Immature natural killer cell (primary cell): ENCODE measurements at places on chromosomes 7 and 10. TPM values are rescaled to one million over a fixed set of nuclear protein-coding genes. Genes with fewer than 3 reads are reported as not detected.
A peak's percentile ranks its signal among the peaks of the same experiment; 100 is the strongest.

DNA sequence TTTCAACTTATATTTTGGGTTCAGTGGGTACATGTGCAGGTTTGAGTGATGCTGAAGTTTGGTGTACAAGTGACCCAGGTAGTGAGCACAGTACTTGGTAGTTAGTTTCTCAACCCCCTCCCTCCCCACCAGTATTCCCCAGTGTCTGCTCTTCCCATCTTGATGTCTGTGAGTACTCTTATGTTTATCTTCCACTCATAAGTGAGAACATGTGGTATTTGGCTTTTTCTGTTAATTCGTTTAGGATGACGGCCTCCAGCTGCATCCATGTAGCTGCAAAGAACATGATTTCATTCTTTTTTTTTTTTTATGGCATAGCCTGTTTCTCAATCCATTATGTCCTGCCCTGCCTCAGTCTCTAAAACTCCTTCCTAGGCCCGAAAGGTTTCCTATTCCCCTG, 222.1 kb downstream of the WDR37 start:
- no peak for DNase-seq

DNA sequence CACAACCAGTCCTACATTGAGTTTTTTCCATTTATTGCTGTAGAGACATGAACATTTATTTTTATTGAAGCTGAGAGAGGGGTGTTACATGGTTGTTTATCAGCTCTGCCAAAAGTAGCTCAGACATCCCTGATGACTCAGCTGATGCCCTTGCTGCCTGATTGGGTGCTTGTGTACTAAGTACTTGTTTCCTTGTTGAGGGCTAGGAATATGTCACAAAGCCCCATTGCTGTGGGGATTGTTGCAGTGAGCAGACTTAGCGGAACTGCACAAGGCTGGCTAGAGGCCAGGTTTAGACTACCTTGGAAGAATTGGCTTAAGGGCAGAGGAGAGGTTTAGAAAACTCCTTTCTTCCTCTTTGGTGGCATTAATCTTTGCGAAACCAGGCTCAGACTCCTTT, 110.6 kb downstream of the AUTS2 start:
- DNase-seq = no peak

GRCh38 chr7:152860310-152860709, 100.8 kb downstream of the ACTR3B start:
- no peak for DNase-seq

- no peak for DNase-seq
Observed at GRCh38 chr10:96306516-96306915, 2.3 kb downstream of the DNTT start.

- no peak for DNase-seq
Observed at GRCh38 chr7:128831994-128832879, 2.0 kb downstream of the FLNC start.

- no peak for DNase-seq
Observed at GRCh38 chr10:57657164-57657765, 610.4 kb downstream of the IPMK start.

DNA sequence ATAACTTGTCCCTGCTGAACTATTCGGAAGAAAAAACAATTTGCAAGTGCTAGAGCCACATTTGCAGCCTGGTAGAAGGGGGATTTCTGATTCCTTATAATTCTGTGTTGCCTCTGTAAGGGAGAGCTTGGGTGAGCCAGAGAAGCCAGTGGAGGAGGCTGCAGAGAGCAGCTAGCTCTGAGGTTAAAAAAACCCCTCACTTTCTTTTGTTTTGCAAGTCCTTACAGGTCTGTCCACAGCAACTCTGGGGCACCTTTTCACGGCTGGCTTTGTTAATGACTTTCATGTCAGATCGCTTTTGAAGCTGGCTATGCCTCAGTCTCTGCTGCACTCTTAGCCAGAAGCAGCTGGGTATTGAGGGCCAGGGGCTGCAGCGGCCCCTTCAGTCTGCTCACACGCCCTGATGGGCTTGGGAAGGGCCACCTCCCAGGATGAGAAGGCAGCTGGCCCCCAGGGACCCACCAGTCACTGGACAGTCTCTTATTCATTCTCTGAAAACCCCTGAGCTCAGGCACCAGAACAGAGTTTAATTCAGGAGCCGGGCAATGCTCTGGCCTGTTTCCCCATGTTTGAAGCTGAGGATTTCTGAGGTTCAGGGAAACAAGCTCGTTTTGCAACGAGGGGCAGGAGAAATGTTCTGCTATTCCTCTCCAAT, 30.9 kb downstream of the TRIM8 start:
- DNase-seq = no peak

GRCh38 chr7:80583901-80584300, 54.5 kb upstream of the CD36 start:
- DNase-seq = no peak

DNA sequence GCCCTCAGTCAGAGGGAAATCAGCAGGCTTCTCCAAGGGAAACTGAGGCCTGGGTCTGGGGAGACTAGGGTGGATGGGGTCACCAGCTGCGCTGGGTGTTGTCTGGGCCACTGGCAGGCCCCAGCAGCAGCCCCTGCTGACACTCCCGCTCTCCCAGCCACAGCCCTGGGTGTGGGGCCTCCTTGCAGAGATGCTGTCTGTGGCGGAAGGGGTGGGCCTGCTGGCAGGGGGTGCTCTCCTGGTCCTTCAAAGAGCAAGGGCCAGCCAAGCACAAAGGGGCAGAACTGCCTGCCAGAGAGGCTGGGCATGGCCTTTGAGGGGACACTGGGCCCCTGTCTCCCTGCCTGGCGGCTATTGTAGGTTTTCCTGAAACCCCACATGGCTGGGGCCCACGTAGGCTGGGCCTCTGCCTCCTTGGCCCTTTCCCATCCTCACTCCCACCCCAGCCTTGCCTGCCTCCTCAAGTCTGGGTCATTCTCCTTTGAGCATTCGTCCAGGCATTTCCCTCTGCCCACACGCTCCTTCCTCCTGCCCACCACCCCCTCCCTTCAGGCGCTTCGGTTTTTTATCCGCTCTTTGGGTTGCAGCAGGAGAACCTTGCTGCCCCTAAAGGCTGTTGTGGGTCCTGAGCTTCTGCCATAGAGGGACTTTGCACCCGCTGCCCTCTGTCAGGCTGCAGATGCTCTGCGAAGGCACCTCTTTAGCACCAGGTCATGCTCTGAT, 9.1 kb downstream of the COL13A1 start:
- no peak for DNase-seq

GRCh38 chr7:116227678-116228239, 17.4 kb downstream of the TES start:
- no peak for DNase-seq

DNA sequence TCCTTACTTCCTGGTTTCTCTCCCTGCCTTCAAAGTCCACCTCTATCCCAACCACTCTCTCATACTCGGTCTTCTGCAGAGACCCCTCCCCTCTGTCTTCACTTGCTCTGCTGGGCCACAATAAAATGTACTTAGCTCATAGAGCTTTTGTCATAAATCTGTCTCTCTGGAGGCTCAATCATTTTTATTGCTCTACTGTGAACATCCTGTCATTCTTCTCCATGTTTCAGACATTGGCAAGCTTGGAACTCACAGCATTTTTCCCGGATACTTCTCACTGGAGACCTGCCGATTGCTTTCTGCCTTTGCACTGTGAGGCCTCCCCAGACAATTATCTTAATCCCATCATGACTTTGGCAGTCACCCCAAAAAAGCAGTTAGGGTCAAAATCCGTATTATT, 192.3 kb upstream of the ZMIZ1 start:
- DNase-seq = no peak

DNA sequence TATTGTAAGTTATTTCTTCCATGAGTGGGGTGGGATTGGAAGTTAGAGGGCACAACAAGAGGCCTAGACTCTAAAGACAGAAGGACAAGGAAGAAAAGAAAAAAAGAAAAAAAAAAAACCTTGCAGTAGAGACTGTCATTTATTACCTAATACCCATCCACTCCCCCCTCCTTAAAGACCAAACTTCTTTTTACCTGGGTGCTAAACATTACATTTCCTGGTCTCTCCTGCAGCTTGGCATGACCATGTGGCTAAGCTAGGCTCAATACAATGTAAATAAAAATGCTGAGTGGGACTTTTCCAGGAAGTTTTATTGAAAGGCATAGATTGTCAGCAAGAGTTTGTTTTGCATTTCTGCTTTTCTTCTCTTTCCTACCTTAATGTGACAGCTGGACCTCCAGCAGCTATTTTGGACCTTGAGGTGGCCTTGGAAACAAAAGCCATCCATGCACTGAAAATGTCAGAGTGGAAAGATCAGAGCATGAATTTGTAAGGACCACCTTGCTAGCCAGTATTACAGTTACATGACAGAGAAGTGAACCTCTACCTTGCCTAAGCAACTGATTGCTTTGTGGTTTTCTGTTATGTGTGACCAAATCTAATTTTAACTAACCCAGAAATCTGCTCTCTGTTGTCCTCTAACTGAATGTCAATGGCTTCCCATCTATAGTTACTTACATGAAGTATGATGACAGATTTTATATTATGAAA, 81.3 kb upstream of the SFMBT2 start:
- no peak for DNase-seq

DNA sequence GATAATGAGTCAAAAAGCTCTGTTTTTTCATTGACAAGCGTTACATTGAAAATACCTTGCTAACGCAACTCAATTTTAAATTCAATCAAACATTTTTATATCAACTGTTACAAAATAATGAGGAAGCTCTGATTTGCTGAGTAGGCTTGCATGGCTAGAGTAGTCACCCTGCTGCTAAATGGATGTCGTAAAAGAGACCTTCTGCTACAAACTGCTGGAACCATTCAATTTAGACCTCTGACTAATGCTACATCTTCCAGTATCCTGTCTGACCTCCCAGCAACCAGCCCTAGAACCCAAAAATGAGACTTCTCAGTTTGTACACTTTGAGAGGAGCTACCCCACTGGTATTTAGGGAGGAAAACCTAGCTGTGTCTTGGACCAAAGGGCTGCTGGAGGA, 84.0 kb upstream of the ELMO1 start:
- no peak for DNase-seq

GRCh38 chr10:32376771-32377170, 29.8 kb upstream of the EPC1 start:
- DNase-seq = no peak

DNA sequence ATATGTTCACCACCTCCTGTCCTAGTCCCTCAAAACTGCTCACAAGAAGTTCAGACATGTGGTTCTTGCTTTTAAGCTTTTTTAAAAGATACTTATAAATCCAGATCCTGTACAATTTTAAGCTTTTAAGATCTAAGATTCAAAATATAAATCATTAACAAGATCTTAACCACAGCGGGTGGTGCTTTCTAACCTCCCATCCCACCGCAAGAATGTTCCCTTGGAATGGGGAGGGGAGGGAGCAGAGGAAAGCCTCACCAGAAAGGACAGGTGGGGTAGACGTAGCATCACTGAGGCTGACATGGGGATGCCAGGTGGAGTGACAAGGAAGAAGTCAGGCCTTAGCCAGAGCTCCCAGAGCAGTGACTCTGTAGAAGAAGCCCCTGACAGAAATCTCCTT, 133.5 kb downstream of the C1GALT1 start:
- DNase-seq = no peak

DNA sequence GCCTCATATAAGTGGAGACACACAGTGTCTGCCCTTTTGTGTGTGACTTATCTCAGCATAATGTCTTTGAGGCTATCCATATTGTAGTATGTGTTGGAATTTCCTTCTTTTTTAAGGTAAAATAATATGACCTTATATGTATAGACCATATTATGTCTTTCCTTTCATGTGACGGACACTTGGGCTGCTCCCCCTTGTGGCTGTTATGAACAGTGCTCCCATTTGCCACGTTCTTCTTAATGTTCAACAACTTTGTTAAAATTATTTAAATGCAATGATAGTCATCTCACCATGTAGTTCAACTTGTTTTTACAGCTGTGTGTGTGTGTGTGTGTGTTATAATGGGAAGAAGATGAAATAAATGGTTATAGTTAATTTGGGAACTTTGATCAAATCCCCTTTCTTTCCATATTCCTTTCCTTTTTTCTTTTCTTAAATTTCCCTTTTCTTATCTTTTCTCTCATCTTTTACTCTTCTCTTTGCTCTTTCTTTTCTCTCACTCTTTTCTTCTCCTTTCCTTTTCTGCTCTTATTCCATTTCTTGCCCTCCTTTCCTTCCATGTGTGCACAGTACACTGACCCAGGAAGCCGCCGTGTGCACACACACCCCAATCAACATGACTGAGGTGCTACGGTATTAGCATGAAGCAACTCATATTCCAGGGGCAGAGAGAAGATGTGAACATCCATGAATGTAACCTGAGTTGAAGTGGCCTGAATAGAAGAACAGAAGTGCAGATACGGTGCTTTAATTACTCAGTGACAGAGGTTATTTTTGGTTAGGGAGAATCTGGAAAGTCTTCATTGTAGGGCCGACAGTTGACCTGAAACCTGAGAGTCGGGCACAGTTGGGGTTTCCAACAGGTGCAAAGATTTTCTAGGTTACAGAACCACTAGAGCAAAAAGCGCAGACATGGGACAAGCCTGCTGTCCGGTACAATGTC, 596.6 kb downstream of the SDK1 start:
- peak; percentile 30 for DNase-seq

GRCh38 chr7:24965831-24966708, 13.9 kb downstream of the OSBPL3 start:
- DNase-seq = peak; percentile 62

- peak; percentile 98 for DNase-seq
Observed at GRCh38 chr7:604001-604883, 84.6 kb upstream of the PDGFA start.

GRCh38 chr7:143507534-143508055, 29.9 kb downstream of the TAS2R41 start:
- no peak for DNase-seq

- no peak for DNase-seq
Observed at GRCh38 chr10:30056767-30057355, 2.5 kb downstream of the JCAD start.

- DNase-seq = no peak
Observed at GRCh38 chr10:33382216-33382600, 47.7 kb upstream of the NRP1 start.

DNA sequence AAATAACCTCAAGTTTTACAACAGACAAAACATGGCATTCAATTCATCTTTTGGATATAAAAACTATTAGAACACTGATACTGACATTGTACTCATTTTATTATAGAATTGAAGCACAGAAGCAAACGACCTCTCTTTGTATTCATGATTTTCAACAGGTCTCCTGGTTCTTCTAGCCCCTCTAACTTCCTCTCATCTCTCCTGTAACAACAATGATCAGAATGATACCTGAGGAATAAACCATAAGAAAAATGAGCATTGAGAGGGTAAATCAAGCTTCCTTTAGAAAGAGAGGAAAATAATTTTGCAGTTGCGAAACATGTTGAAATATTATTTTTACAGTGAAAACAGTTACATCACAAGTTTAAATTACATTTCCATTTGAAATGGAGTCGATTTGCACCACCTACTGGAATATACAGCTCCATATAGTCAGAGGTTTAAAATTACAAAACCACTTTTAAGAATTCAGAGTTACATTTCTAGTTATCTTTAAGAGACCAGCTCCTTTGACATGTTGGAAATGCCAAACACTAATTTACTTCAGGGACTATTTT, 17.5 kb upstream of the TEX36 start:
- DNase-seq = no peak

- no peak for DNase-seq
Observed at GRCh38 chr10:45566415-45566814, 106.2 kb downstream of the ZFAND4 start.

NUTM2B gene
- polyA plus RNA-seq = not detected

PNLIP gene
- polyA plus RNA-seq = not detected

TMEM236 gene
- polyA plus RNA-seq = 0.07 TPM

AKR1E2 gene
- polyA plus RNA-seq = not detected

TPK1 gene
- 15.8 TPM for polyA plus RNA-seq

ATG9B gene
- polyA plus RNA-seq = 1.9 TPM

MYH16 gene
- not detected for polyA plus RNA-seq

CPVL gene
- 35.4 TPM for polyA plus RNA-seq

GHITM gene
- 342 TPM for polyA plus RNA-seq

ERVW-1 gene
- not detected for polyA plus RNA-seq

PTPN20 gene
- 1.5 TPM for polyA plus RNA-seq

CYP3A7 gene
- polyA plus RNA-seq = not detected

TRIM50 gene
- not detected for polyA plus RNA-seq

PAX4 gene
- polyA plus RNA-seq = not detected
